Fibroblast of villous mesenchyme (primary cell): ENCODE measurements at places on chromosomes 12 and 14.

- no peak for DNase-seq
These were observed 38.7 kb downstream of the ARID2 start for GRCh38 chr12:45768194-45768593.

DNA sequence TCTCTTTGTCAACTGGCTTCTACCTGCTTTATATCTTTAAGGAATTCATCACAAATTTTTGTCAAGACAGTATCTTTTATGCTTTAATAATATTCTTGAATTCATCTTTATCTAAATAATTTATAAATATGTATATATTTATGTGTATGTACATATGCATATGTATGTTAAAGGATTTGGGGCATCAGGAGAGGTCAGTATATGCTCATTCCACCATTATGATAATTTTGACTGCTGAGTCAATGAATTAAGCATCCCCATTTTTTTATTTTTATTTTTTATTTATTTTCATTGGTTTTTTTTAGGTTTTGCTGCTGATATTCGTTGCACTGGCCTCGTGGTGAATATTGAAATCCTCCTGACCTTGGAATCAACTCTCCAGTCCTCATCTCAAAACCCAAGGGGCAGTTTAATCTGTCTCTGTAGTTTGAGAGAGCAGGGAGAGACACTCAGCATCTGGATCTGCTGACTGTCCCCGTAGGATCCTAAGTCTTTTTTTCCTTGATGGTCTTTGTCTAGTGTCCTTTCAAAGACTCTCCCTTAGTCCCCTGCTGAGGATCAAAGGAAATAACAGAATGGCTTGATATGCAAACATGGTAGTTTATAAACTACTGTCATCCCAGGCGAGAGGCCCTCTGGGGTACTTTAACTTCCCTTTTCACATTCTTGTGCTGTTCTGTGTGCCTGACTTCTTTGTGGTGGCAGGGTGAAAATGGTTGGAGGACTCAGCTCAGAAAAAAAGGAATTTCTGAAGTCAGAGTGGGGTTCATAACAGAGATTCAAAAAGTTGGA, 218.7 kb downstream of the DIO2 start:
- DNase-seq: peak; percentile 5

- DNase-seq: no peak
These were observed 11.9 kb downstream of the PLEKHG6 start for GRCh38 chr12:6322352-6322751.

DNA sequence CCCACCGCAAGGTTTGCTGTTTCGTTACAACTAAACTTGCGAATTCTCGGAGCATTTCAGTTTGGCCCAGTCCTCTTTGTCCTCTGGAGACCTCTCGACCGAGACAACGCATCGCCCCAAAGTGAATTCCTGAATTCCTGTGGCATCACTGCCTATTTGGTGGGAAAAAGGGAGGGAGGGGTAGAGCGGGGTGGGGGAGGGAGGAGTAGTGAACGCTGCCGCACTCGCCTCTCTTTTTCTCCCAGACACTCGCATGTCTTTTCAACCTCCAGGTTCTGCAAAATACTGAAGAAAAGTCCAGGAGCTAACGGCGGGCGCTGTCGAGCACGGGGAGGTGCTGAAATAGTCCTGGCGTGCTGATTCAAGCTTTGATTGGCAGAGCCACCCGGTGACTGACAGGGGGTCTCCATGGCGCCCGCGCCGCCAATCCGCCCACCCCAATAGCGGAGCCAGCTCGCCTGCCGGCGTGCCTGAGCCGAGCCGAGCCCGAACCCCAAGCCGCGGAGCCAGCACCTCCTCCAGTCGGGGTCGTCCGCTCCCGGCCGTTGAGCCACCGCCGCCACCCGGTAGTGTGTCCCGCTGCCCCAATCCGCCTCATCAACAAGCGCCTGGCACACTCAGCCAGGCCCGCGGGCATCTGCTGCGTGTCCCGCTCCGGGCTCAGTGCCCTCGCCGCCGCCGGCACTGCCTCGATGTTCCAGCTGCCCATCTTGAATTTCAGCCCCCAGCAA, at the start of gene SIX6:
SIX6 (plus strand) TSS at position 440 of the 731 bp plus-strand sequence; CDS start at position 693, 253 bp downstream.
- DNase-seq: no peak

GRCh38 chr14:74754157-74754556, 9.0 kb upstream of the YLPM1 start:
- DNase-seq: peak; percentile 61

- DNase-seq: no peak
These were observed 8.5 kb upstream of the PTPRR start for GRCh38 chr12:70929029-70929428.

DNA sequence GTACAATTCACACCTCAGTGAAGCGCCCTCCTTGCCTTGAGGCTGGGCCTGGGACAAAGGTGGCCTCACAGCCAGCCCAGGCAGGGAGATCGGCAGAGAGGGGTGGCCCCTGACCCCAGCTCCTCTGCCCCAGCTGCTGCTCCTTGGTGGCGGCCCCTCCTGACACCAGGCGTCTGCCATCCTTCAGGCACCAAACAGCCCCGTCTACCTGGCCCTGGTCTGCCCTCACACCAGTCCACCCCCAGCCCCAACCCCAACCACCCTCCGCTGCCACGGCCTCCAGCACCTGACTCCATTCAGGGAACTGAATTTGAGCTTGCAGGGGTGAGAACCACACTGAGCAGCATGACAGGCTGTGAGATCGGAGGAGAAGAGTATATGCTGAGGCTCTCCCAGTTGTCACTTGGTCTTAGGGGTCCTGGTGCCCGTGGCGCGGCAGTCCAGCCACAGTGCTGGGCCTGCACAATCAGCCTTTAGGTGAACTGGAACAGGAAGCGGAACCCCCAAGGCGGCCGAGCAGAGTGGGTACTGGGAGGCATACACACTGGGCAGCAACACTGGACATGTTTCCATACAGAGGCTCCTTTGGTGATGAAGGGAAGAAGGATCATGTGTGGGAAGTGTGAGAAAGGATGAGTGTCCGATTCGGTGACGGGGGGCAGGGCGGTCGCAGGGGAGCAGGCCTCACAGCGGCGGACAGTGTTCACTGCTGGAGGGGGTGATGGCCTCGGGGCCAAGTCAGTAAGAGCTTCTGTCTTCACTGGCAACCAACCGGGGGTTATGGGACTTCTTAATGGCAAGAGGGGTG, 18.7 kb downstream of the ZFYVE21 start:
- DNase-seq: no peak

DNA sequence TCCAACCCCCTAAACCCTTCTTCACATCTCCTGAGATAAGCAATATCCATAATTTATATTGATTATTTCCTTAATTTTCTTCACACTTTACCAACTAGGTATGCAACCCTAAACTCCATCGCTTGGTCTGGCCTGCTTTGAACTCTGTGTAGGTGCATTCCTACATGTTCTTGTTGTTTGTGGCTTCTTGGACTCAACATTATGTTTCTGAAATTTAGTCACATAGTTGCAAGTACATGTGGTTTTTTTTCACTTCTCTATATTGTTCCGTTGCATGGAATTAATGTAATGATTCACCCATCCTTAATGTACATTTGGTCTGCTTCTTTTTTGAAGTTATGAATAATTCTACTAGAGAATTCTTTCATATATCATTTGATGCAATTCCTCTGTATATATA, 1.6 kb upstream of the TAS2R30 start:
- no peak for DNase-seq

DNA sequence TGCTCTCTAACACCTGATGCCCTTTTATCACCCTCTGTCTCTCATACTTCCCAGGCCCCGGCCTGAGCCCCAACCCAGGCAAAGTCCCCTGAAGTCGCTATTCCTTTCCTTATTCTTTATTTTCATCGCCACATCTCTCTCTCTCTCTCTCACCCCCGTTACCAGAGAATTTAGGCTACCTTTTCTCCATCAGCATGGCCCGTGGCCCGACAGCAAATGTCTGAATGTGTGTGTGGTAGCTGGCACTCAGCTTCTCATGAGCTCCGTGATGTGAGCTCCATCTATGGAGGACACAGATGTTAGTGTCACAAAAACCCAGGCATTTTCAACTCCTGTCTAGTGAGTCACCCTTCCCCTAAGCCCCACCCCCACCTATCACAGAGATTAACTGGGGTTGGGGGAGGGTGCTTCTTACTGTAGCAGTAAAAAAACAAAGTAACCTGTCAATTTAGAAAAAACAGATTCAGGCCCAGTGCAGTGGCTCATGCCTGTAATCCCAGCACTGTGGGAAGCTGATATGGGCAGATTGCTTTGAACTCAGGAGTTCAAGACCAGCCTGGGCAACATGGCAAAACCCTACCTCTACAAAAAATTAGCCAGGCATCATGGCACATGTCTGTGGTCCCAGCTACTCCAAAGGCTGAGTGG, 53.8 kb downstream of the VCPKMT start:
- DNase-seq: peak; percentile 82

- no peak for DNase-seq
These were observed 597 bp upstream of the DYNC1H1 start for GRCh38 chr14:101963656-101964296.

DNA sequence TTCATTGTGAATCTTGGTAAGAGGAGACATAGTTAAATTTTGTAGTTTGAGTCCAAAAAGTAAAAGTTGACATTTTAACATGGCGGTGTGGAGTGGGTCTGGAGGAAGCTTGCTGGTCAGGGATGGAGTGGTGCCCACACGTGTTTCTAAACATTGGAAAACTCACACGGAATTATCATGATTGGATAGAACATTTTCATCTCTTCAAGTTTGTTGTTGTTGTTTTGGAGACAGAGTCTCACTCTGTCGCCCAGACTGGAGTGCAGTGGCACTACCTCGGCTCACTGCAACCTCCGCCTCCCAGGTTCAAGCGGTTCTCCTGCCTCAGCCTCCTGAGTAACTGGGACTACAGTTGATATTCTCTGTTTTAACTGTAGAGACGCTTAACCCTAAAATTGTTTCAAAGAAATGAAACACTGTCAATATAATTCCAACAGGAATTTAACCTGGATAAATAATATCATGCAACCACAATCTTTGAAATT, 502 bp upstream of the MBIP start:
- no peak for DNase-seq

DNA sequence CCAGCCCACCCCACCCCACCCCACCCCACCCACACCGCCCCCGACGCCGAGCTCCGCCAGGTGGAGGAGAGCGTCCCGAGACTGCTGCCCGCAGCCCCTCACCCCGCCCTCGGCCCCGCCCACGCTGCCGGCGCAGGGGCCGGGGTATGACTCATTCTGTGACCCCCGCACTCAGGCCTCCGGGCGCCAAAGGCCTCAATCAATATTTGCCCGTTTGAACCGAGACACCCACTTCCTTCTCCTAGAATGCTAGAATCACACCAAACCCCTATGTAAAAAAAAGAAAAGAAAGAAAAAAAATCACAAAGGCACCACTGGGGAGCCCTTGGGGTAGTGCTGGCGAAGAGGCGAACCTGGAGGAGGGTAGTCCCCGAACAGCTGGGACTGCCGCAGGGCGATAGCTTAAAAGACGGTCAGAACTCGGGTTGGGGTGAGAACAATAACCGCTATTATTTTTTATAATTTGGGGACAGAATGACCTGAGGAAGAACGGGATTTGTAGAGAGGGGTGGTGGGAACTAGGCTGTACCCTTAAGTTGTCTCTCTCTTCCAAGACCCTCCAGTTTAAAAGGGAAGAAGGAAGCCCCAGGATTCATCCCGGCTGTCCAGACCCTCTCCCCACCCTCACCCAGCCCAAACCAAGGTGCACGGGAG, 894 bp downstream of the KRT8 start:
- peak; percentile 73 for DNase-seq

- no peak for DNase-seq
These were observed 181.1 kb downstream of the SLC15A5 start for GRCh38 chr12:16096273-16096849.

DNA sequence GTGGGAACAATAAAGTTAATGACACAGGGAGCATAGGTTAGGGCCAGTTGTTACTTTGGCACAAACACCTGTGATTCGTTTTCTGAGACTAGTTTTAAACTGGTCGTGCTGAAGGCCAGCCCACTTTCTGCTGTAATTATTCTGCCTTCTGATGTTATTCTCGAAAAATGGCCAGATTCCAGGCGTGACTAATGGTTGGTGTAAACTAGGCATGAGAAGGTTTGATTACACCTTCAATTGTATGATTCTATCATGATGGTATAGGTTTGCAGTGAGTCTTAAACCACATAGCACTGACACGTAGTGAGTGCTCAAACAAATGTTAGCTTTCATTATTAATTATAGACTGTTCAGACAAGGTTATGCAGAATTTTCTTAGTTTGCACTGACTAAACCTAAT, 39.0 kb downstream of the CKB start:
- peak; percentile 67 for DNase-seq

GRCh38 chr12:118065380-118065779, 4.4 kb upstream of the WSB2 start:
- no peak for DNase-seq

- DNase-seq: no peak
These were observed 43.9 kb downstream of the DCAF4 start for GRCh38 chr14:72970058-72970630.

DNA sequence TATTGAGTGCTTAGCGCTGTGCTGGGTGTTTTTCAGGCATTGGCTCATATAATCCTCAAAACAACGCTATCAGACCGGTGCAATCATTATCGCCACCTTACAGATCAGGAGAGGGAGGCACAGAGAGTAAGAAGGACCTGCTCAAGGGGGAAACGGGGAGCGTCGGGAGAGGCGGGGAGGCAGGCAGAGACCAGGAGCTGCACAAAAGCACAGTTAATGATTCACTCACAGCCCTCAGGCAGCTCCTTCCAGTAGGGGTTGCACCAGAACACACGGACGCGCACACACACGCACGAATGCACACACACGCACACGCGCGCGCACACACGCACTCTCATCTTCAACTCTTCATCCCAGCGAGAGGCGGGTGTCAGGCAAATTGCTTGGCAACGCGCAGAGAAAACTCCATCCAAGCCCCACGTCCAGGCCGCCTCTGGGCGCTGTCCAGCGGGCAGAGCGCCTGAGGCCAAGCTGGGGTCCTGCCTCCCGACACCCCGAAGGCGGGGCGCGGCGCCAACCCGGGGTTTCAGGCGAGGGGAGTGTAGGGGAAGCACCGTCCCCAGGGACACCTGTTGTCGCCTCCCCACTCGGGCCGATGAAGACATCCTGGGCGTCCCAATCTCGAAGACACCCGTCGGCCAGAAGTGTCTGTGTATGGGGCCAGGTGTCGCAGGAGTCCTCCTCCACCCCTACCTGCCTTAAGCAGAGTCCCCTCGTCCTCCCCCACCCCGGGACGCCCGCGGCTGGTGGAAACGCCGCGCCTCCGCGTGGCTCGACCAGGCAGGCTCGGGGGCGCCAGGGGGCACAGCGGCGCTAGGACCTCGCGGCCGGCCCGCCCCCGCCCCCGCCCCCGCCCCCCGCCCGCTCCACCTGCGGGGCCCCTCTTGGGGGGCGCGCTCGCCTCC, 35.5 kb upstream of the STON2 start:
- peak; percentile 14 for DNase-seq

GRCh38 chr14:59161561-59162175, 26.8 kb upstream of the DAAM1 start:
- DNase-seq: peak; percentile 69

DNA sequence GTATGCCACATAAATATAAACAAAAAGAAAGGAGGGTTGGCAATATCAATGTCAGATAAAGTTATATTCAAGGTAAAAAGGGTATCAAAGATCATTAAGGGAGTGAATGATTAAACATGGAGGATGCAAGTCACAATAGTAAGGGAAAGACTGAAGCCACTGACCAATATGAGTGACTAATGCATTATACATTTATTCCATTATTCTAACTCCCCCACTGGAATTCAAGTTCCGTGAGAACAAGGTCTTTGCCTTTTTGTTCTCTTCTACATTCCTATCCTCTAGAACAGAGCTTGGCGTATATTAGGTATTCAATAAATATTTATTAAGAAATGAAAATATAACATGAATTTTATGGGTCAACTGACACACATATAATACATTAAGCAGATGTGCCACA, 30.7 kb downstream of the MAP4K5 start:
- peak; percentile 15 for DNase-seq
